Large intestine (tissue), 12 donors: ENCODE measurements at places on chromosomes 12 and 14. TPM values are rescaled to one million over a fixed set of nuclear protein-coding genes. Genes with fewer than 3 reads are reported as not detected.

- DNase-seq: peak; percentile 95
Measured at GRCh38 chr14:95468448-95469133, 47.9 kb downstream of the SYNE3 start.

GRCh38 chr14:99277530-99277929 is 5.5 kb upstream of the BCL11B start:
- DNase-seq: no peak

DNA sequence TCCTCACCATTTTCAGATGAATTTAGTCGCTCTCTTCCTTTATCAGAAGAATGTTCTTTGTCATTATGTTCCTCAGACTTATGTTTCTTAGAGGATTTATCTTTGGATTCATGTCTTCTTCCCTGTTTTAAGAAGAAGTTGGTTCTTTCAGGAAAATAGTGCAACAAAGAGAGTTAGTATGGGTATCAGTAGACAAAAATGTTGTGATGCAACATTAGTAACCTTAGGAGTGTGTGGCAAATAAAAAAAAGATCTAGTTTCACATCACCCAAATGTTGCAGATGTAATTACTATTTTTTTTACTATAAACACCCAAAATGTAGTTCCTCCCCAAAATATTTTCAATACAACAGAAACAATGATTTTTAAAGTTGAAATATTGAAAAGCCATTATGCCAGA is 7.8 kb downstream of the RSRC2 start:
- no peak for DNase-seq

DNA sequence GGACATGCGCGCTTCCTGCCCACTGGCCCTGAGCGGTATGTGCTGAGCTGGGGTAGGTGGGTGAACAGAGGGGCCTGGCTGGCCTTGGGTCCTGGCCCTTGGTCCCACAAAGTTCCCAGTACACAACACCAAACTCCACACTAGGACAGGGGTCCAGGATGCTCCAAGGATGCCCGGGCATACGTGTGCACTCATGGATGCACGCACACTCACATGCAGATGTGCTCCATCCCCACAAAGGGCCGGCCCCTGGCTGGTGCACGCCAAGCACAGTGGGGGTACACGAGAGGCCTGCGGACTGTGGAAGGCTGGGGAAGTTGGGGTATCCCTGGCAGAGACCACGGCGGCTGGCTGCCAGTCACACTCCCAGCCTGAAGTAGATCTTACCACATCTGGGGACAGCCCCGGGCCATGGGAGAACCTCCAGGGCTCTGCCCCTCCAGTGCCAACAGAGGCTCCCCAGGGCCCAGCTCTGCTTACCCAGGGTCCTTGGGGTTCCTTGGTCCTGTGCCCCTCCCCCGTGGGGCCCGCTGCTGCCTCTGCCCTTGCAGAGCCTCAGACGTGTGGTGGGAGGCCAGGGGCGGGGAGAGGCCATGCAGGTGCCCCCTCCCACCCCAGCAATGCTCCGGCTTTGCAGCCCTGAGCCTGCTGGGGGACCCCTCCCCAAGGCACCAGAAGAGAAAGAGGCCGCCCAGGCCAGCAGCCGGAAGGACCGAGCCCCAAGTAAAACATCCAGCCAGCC is 24.0 kb upstream of the NUDT14 start:
- no peak for DNase-seq

DNA sequence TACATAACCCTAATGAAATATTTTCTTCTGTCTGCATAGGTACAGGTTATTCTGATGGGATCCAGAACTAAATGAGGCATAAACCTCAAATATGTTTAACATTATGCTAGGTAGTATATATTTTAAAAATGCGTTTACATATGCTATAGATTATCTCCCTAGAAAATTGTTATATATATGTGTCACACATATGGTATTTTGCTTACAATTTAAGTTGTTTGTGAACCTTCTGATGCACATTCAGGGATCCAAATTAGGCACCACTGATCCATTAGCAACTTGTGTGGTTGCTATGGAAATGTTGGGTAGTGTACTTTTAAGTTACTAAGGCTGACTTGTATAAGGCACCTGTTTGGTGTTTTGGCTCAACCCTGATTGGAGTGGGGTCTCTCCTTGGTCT is 456.7 kb downstream of the AEBP2 start:
- no peak for DNase-seq

GRCh38 chr14:92426237-92426636 is 87.3 kb upstream of the RIN3 start:
- no peak for DNase-seq

- DNase-seq: no peak
Measured at GRCh38 chr12:44510510-44510909, 365.6 kb downstream of the NELL2 start.

DNA sequence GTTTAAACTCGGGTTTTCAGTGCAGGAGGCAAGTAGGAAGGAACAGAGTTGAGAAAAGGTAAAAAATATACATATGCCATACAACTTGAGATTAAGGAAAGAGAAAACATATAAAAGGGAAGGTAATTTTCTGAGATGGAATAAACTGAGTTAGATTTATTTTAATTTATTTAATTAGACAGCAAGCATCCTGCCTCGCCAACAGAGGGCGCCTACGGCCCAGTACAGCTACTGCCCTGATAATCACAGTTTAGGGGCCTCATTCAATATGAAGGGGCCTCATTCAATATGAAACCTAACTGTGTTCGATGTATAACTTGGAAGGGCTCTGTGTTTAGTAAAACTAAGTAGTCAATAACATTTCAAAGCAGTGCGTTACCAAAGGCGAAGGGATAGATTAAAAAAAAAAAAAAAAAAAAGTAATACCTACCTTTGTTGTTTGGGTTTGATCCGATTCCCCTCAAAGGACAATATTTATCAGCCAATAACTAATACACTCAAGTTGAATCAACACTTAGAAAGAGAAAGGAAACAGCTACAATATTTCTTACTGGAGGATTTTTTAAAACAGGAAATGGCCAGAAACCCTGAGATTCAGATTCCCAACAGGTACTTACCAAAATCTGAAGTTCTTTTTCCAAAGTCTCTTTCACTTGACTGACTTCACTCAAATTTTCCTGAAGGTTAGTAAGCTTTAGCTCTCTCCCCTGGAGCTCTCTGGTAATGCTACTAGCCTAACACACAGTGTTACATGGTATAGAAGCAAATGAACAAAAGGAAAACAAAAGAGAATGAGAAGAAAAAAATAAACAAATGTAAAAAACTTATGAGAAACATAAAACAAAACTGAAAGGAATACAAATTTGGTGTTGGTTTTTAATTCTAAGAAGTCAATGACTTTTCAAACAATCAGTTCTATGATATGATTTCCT is 70.0 kb upstream of the VPS33A start:
- no peak for DNase-seq

GRCh38 chr12:9367828-9368227 is 159.6 kb upstream of the PZP start:
- DNase-seq: no peak

GRCh38 chr12:123069436-123070266 is 81.2 kb downstream of the PITPNM2 start:
- DNase-seq: peak; percentile 33

GRCh38 chr12:5333096-5333495 is 98.8 kb upstream of the NTF3 start:
- no peak for DNase-seq

GRCh38 chr12:42893803-42894202 is 304.3 kb upstream of the PRICKLE1 start:
- DNase-seq: no peak

DNA sequence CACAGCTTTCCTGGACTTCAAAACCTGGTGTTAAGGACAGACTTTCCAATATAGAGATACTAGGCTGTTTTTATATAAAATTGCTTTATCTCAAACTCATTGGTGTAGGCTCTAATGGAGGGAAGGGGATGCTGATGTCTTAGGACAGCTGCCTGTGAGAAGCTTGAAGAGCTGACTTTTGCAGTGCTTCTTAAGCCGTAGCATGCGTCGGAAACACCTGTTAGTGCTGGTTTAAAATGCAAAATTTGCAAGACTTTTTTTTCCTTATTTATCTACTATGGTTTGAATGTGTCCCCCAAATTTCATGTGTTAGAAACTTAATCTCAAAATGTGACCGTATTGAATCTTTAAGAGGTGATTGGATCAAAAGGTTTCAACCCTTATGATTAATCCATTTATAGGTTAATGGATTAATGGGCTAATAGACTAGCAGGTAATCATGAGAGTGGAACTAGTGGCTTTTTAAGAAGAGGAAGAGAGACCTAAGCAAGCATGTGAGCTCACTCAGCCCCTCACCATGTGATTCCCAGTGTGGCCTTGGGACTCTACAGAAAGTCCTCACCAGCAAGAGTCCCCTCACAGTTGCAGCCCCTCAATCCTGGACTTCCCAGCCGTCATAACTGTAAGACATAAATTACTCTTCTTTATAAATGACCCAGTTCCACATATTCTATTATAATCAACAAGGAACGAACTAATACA is 60.9 kb upstream of the FUT8 start:
- no peak for DNase-seq

DNA sequence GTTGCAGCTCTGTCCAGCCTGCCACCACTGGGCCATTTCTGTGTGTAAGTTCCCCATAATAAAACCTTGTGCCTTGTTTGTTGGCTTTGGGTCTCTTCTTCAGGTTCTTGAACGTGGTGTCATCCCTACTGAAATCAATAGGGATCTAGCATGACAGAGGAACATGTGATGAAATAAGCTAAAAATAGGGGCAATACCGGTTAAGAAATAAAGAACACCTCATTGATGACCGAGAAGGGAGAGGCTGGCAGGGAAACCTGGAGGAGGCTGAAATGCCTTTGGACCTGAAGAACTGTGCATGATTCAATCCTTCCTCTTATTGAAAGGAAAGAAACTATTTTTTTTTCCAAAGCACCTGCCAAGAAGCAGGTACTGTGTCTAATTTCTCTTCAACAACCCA is 172.3 kb downstream of the PPM1H start:
- DNase-seq: no peak

DNA sequence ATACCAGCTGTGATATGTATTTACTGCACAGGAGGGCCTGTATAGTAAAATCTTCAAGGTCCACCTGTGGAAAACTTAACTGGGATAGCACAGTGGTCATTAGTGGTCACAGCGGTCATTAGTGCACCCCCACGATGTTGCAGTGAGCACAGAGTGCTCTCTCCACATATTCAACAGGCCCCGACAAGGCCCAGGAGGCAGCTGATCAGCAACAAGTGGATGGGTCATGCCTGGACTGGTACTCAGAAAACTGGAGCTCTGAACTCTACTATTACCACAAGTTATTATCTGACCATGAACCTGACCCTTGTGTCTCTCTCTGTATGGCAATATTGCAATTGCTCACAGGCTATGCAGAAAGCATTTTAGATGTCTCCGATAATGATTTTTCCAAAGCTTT is 129.5 kb downstream of the SLC35F4 start:
- no peak for DNase-seq

- no peak for DNase-seq
Measured at GRCh38 chr12:123268850-123269249, 2.8 kb downstream of the CDK2AP1 start.

GRCh38 chr12:18436170-18436569 is 174.9 kb downstream of the PIK3C2G start:
- DNase-seq: no peak

- no peak for DNase-seq
Measured at GRCh38 chr14:96746101-96746500, 51.1 kb upstream of the VRK1 start.

- no peak for DNase-seq
Measured at GRCh38 chr12:6367969-6368892, 7.1 kb downstream of the SCNN1A start.

DNA sequence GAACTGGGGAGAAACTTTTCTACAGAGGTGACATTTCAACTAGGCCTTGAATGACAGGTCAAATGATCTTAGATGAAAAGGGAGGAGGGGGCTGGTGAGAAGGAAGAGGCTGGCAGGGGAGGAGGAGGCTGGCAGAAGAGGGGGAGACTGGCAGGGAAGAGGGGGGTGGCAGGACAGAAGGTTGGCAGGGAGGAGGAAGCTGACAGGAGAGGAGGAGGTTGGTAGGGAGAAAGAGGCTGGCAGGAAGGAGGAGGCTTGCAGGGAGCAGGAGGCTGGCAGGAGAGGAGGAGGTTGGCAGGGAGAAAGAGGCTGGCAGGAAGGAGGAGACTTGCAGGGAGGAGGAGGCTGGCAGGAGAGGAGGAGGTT is 63.4 kb upstream of the PPP4R3A start:
- no peak for DNase-seq

DNA sequence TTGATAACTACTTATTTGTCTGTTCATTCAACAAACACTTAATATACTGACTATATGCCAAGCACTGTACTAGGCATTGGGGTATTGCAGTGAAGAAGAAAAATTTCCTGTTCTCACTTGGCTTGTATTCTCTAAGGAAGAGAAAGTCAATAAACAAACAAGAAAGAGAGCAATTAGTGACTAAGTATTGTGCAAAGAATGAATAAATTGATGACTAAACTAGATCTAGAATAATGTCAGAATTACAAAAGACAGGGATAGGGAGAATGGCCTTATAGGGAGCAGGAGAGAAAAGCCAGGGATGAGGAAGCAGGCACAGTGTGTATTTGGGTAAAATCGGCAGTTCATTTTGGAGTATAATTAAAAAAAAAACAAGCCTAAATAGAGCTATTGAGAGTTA is 4.2 kb upstream of the LIN7A start:
- no peak for DNase-seq

GRCh38 chr12:93466625-93467350 is 526 bp upstream of the MRPL42 start:
- no peak for DNase-seq

- no peak for DNase-seq
Measured at GRCh38 chr14:26400373-26400772, 197.5 kb downstream of the NOVA1 start.

KLRG1 gene
- polyA plus RNA-seq: 2.4 TPM

CTSG gene
- 0.18 TPM for polyA plus RNA-seq

ACSS3 gene
- 6.0 TPM for polyA plus RNA-seq

CCDC175 gene
- polyA plus RNA-seq: 1.5 TPM

NFATC4 gene
- polyA plus RNA-seq: 40.9 TPM

MBIP gene
- polyA plus RNA-seq: 29.4 TPM

TM9SF1 gene
- 50.9 TPM for polyA plus RNA-seq

KRT5 gene
- 1.8 TPM for polyA plus RNA-seq

BCL11B gene
- polyA plus RNA-seq: 4.0 TPM

SMAGP gene
- 25.3 TPM for polyA plus RNA-seq

TMBIM6 gene
- 616 TPM for polyA plus RNA-seq

MGP gene
- polyA plus RNA-seq: 152 TPM

FAM90A1 gene
- 0.91 TPM for polyA plus RNA-seq

DPY19L2 gene
- polyA plus RNA-seq: 12.6 TPM

CIROP gene
- 0.01 TPM for polyA plus RNA-seq

CELA1 gene
- polyA plus RNA-seq: not detected

USP44 gene
- polyA plus RNA-seq: 0.93 TPM

MGAT4C gene
- 0.43 TPM for polyA plus RNA-seq

CMTM5 gene
- polyA plus RNA-seq: 3.4 TPM

PAPOLA gene
- 173 TPM for polyA plus RNA-seq
